ENCODE measurements at places on chromosomes 6 and 20.

DNA sequence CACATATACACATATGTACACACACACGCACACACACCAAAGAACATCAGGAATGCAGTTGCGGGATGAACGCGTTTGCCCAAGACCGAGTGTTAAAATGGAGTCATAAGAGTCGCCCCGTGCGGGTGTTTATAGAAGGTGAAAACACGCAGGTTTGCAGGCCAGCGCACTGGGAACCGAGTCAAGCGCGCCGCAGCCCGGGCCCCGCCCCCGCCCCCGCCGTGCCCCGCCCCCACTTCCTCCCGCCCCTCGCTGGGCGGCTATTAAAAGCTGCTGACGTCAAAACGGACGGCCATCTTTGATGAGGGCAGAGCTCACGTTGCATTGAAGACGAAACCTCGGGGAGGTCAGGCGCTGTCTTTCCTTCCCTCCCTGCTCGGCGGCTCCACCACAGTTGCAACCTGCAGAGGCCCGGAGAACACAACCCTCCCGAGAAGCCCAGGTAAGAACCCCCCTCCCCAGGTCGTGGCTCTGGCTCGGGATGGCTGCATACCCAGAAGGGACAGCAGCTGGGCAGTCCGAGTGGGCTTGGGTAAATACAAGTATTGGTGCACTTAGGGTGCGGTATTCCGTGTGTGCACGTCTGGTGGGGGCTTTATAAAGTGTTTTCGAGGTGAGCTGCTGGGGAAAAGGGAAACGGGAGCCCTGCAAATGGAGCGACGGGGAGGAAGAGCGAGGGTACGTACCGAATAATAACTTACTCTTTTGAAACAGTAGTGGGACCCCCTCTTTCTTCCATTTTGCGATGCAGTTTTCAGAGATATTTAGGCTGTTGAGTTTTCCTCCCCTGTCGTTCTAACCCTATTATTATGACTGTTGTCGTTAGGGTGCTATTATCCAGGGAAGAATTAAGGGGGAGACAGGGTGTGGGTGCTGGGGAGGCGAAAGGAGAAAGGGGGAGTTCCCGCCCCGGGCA is at the start of gene SNAP25:
Gene SNAP25, plus strand, starts transcription at position 295 of the 916 bp plus-strand sequence. CDS start 56,662 bp downstream, outside the sequence.
- DNase-seq = peak; percentile 89

DNA sequence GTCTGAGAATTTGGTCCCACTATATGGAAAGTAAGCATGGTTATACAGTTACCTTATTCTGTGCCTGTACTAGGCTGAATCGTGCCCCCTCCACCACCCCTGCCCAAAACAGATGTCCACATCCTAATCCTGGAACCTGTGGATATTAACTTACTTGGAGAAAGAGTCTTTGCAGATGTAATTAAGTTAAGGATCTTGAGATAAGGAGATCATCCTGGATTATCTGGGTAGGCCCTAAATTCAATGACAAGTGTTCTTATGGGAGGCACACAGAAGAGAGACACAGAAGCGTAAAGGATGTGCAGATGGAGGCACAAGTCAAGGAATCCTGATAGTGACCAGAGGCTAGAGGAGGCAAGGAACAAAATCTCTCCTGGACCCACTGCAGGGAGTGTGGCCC is 116.7 kb upstream of the MAN1A1 start:
- DNase-seq = no peak

- no peak for DNase-seq
These were observed 89.5 kb downstream of the MAP3K7 start for GRCh38 chr6:90497411-90497810.

DNA sequence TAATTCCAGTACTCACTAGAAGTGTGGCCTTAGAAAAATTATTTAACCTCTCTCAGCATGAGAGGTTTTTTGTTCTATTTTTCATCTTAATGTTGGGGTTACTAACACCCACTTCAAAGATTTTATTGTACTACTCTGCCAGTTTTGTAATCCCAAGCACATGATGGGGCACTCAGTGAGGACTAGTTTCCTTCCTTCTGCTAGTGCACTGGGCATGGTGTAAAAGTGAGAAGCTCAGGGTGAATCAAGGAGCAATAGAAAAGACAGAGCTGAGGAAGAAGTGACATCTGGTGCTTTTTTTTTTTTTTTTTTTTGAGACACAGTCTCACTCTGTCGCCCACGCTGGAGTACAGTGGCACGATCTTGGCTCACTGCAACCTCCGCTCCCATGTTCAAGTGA is 439.4 kb upstream of the ARID1B start:
- DNase-seq = no peak

DNA sequence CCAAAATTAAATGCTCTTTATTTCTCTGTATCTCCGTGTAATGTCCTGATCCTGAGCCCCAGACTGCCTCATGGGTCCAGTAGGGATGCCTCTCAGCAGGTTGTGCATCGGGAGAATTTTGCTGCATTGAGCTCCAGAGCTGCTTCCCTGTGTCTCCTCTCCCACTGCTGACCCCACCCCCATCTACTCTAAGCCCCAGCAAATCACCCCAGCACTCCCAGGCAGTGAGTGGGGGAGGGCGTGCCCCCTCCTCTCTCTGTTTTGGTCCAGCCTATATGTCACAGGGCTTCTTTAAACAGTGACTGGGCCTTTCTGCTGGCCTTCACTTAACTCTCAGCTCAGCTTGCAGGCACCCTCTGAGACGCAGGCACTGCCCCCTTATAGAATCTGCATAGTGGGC is 228.8 kb upstream of the QKI start:
- DNase-seq = no peak

DNA sequence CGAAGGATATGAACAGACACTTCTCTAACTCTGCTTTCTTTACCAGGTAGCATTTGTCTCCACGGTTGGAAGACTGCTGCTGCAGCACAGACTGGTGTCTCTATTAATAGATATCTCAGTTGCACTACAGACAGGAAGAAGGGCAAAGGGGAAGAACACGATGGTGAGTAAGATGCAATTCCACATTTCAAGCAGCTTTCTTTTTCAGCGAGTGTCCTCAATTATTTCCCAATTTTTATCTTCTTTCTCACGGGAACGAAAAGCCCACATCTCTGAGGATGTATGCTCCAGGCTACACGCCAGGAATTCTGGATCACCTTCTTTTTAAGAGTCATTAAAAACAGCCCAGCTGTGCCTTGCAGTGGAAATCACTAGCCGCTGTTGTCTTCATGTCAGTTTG is 311.6 kb upstream of the ECI2 start:
- no peak for DNase-seq

DNA sequence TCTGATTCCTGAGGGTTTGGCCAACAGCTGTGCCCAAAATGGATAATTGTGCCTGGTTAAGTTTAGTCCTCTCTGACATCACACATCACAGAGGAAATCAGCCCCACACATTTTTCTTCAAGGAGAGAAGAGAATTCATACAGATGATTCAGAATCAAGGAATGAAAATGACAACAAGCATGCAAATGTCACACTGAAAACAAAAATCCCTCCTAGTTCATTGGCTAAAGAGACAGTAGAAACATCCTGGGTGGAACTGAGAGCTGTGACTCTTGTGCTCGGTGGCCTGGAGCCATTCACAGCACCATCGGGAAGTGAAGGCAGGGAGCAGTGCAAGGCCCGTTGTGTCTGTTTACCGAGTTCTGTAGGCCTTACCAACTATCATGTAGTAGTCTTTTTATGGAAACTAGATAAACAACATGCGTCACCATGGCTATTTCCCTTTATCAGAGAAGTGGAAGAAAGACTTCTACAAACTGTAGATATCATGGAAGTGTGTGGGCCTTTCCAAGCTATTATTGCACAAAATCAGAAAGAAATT is 81.7 kb upstream of the TENT5A start:
- DNase-seq = peak; percentile 74

- no peak for DNase-seq
These were observed 40.8 kb downstream of the KCNK17 start for GRCh38 chr6:39273406-39273821.

GRCh38 chr6:129679758-129680157 is 30.2 kb downstream of the ARHGAP18 start:
- no peak for DNase-seq

DNA sequence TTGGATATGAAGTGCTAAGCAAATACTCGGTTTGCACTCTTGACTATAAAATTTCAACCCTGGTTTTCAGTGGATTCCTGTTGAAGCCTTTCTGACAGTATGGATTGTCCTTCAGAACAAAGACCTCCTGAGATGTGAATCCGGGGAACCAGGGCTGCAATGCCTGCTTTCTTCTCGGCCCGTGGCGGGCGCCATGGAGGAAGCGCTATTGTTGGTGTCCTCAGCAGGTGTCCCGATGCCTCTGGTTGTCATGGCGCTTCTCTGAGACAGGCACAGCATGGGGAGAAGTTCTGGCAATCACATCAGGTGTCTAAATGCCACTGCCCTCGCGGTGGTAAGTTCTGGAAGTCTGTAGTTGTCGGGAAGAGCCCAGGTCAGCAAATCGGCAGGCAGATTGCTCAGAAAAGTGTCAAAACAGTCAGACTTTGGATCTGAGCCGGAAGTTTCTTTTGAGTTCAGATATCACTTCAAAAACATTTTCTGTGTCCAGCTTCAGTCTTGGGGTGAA is 188.5 kb downstream of the CDH4 start:
- no peak for DNase-seq

- DNase-seq = no peak
These were observed 42.4 kb downstream of the FARS2 start for GRCh38 chr6:5303682-5304081.

- peak; percentile 58 for DNase-seq
These were observed 237.6 kb downstream of the QKI start for GRCh38 chr6:163651915-163652668.

- no peak for DNase-seq
These were observed 280.2 kb downstream of the CDKAL1 start for GRCh38 chr6:20814494-20814893.

- DNase-seq = no peak
These were observed 15.9 kb downstream of the OR2A4 start for GRCh38 chr6:131685266-131685780.

DNA sequence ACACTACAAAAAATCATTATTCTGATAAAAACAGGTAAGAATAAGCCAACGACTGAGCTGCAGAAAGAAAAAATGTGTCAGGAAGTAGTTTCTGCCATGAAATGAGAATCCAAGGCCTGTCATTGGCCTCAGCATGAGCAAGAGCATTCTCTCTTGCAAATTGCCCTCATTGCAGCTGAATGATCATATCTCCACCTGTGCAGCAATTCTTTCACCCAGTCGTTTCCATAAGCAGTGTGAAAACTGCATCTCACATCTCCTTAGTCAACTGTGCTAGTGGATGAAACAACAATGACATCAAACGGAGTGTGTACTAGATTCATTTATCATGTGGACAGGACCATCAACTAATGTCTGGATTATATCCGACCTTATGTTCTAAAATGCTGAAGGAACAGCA is 88.2 kb upstream of the STXBP5 start:
- no peak for DNase-seq

DNA sequence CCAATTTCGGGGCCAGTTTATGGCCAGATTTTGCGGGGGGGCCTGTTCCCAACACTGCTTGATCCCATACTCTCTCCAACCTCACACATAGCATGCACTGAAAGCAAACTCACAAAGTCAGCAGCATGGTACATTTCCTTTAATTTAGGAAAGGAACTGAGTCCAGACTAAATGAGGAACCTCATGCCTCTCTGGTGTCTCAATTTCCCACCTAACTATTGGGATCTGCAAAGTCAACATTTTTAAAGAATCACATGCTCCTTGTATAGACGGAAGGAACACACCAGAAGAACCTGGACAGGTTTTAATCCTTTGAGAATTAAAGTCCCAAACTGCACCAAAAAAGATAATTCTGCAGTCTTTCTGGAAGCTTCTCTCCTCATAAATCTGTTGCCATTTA is 33.3 kb downstream of the FAM50B start:
- no peak for DNase-seq

- no peak for DNase-seq
These were observed 39.4 kb downstream of the HNF4A start for GRCh38 chr20:44394702-44395460.

DNA sequence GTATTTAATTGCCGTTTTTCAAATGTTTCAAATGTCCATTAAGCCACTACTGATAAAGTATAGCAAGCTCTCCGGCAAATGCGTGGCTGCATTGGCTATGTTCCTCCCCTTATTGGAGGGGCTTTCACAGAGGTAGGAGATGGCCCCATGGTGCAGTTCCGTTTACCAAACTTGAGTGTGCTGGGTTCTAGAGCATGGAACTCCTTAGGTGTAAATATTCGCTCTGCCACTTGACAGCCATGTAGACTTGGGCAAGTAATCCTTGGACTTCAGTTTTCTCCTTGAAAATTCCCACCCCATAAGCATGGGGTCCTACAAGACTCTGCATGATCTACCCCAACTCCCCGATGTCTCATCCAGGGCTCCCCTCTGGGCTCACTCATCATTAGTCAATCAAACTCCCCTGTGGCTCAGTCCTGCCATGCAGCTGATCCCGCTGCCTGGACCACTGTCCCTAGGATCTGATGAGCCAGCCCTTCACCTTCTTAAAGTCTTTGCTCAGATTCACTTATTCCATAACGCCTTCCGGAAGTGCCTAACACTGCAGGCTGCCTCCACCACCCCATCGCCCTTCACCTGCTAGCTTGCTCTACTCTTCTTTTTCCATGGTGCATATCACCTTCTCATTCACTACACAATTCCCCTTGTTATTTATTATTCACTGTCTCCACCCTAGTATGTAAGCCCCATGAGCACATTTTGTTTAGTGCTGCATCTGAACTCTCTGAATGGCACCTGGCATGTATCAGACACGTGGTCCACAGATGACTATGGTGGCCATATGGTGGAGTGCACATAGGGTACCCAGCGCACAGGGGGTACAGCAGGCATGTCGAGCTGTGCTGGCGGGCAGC is 18.8 kb downstream of the PRR18 start:
- no peak for DNase-seq

- no peak for DNase-seq
These were observed 107.1 kb downstream of the UNC5CL start for GRCh38 chr6:40931931-40932330.

DNA sequence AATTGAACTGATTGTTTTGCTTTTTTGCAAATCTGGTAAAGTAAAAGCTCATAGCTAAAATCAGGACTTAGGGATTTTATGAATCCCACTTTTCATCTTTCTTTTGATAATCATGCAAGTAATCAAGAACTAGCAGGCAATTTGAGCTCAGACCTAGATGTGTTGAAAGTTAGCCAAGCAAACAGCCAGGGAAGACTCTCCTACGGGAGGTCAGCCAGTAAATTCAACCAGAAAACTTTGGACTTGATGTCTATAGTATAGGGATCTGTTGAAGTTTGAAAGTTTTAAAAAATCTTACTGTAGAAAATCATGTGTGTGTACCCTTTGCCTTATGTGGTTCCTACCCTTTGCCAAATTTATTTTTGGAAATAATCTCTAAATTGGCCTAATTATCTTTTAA is 95.0 kb upstream of the TPD52L1 start:
- DNase-seq = no peak

DNA sequence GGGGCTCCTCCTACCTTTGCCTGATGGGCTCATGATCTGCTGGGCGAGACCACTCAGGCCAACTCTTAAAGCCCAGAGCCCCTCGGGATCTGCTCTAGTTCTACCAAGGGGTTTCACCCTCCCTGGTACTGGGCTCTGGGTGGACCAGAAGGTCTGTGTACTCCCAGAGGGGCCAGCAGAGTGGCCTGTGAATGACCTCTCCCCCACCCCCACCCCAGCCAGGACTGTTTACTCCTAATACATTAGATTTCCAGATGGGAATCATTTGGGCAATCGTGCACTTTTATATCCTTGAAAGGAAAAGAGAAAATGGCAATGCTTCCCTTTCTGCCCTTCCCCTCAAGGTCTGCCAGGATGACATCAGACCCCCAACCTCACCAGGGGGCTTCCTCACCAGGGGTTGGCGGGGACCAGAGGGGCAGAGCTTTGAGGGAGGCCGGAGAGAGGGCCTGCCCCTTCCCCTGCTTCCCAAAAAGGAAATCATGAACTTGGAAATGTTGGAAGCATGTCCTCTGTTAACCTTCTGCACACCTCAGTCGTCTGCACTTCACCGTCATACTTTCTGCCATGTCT is 37.1 kb upstream of the PMEPA1 start:
- DNase-seq = no peak

Measured in adipocyte (in vitro differentiated cells).